Epithelial cell of prostate (primary cell): ENCODE measurements at places on chromosomes 11 and 22.
A peak's percentile ranks its signal among the peaks of the same experiment; 100 is the strongest.

DNA sequence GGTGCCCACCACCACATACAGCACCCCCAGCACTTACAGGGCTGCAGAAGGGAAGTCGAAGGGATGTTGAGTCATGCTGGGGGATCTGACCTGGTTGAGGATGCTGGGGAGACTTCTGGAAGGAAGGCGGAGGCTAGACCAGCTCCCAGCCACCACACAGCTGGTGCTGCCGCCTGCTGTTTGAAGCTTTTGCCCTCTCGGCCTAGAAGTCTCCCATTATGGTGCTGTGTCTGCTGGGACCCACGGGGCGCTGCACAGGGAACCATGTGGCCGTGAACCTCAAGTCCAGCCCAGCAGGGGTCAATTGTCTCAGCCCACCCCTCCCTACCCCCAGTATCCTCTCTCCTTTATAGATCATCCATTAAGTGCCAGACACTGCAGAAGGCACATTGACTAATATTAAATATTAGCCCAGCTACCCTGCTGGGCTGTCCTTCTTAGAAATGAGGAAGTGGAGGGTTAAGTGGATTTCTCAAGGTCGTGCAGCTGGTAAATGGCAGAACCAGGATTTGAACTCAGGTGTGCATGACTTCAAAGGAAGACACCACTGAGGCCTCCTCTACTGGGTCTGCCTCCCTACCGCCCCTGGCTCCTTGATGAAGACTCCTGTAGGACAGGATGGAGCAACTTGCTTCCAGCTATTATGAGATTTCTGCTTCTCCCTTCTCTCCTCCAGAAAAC is 49.7 kb downstream of the CYTH4 start:
- DNase-seq: no peak

- DNase-seq: no peak
Measured at GRCh38 chr11:102314784-102315183, 2.5 kb upstream of the BIRC3 start.

DNA sequence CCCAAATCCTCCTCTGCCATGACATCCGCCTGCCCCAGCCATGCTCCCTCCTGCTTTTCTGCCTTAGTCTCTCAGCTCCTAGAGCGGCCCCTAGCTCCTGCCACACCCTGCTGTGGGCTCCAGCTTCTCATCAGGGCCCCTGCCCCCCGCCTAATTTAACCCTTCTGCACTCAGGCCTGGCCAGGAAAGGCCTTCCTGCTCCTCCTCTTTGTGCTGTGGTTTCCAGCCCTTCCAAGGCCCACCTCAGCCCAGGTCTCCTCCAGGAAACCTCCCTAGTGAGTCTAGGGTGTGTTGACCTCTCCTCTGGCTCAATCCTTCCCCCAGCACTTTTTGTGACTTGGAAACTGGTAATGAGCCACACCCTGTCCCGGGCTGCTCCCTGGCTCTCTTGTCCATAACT is 11.3 kb downstream of the PTPN5 start:
- DNase-seq: no peak

DNA sequence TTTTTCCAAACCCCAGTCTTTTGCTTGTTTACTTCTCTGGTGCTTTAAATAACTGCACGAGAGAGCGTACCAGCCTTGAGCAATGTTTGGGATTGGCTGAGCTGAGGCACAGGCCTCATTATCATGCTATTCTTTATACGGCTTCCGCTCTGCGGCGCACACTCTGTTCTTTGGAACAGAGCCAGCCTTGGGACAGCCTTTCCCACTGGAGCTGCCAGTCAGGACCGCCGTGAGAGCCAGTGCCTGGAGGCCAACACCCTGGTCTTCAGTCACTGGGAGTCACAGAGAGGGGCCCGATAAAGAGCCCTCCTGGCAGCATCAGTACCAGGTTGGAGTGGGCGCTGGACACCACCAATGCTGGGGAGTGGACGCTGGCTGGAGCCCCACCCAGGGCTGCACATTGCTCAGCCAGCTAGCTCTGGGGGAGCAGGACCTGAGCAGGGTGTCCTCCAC is 125.6 kb downstream of the BCR start:
- DNase-seq: no peak

DNA sequence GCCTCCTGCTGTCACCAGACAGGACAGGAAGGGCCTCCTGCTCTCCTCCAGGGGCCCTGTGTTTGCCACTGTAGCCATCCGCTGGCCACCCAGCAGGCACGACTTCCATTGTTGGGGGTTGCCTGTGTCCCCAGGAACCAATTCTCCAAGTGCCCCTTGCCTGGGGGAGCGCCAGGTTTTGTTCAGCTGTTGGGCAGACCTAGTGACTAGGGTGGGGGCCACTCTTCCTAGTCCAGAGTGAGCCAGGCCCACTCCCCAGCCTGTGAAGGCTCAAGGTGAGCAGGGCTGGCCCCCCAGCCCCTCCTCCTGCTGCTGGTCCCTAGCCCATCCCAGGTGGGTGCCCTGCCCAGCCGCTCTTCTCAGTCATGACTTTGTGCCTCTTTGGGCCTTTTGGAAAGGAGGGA is 30.9 kb downstream of the OSBPL5 start:
- DNase-seq: no peak

GRCh38 chr22:25966448-25966913 is 202.8 kb upstream of the SEZ6L start:
- DNase-seq: no peak

DNA sequence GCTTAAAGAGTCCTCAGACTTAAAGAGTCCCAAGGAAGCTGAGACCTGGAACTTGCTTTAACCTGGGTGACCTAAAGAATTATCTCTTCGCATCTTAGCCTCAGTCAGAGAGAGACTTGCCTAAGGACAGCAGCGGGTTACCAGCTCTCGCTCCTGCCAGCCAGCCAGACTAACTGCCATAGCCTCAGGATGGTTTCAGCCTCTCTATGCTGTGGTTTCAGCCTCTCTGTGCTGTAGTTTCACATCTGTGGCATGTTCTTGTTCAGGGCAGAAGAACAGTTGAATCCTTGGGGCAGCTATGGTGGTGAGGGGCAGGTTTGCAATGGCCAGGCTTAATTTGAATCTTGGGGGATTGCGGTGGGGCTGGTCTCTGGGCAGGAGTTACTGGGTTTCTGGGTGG is 2.3 kb downstream of the FRMD8 start:
- DNase-seq: no peak

- DNase-seq: no peak
Measured at GRCh38 chr22:25025491-25026400, 73.2 kb downstream of the KIAA1671 start.

DNA sequence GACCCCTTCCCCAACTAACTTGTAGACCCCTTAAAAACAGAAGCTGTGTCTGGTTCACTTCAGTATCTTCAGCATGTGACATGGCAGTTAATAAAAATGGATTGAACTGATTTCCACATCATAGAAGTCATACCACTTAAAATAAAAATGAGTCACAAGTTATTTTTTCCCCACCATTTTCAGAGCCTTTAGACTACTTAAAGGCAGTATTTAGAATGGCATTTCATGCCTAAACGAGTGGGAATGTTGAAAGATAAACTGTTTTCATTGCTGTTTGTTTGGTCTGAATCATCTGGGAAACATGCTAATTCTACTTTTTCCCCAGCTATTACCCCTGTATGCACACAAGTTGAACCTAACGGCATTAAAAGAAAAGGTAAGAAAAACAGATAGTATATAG is 324.0 kb downstream of the RAB38 start:
- DNase-seq: no peak

GRCh38 chr22:47257566-47257965 is 495.1 kb downstream of the TBC1D22A start:
- DNase-seq: no peak

DNA sequence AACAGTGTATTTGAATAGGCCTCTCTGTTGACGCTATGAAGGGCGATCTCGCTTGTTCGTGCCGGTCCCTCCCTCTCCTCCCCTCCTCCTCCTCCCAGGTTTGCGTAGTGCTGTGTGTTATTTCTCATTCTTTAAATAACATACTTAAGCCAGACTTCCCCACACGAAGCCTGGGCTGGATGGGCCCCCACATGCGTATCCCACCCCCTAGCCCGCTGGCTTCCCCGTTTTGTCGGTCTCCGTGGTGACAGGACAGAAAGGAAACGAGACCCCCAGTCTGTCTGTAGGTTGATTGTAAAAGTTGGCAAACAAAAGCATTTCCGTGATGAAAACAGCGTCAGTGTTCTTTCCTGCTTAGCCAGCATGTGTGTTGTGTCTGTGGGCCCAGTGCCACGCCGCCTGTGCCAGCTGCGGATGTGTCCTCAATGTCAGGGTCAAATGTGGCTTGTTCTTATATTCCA is 27.3 kb downstream of the FAM118A start:
- DNase-seq: no peak

GRCh38 chr11:60777572-60777971 is 7.6 kb upstream of the MS4A10 start:
- peak; percentile 18 for DNase-seq

GRCh38 chr11:116691771-116692177 is 81.0 kb downstream of the BUD13 start:
- no peak for DNase-seq

DNA sequence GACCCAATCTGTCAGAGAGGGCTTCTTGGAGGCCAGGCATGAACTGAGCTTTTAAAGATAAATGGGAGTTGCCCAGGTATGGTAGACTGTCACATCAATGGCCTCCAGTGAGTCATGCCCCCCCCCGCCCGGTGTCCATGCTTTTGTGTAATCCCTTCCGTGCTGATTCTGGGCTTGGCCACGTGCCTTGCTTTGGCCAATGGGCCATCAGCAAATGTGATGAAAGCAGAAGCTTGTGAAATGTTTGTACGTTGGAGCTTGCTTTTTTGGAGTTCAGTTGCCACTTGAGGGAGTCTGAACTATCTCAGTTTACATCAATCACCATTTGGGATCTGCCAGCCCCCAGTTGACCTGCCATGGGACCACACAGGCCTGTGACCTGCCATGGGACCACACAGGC is 4.3 kb upstream of the THY1 start:
- DNase-seq: no peak

- no peak for DNase-seq
Measured at GRCh38 chr22:23655891-23656475, 23.9 kb upstream of the DRICH1 start.

DNA sequence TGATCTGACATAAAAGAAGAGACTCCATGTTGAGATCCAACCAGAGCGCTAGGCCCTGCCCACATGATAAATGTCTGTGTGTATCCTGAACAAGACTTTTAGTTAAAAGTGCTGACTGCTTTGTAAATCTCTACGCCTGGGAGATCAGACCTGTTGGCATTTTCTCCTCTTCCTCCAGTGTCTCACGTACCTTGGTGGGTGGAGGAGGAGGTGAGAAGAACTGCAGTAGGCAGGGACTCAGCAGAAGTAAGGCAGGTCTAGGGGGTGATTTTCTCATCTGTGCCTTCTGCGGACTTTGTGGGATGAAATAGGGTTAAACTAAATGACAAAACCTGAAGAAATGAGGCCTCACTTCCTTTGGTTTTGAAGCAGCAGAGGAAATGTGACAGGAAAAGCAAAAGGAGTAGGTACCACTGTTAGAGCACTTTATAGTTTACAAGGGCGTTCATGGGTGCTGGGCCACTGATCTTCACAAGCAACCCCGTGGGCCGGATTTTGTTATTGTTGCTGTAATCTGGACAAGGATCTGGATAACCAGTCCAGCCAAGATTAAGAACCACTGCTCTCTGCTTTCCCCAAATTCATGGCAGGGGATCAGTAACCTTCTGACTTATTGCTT is 36.7 kb upstream of the PLET1 start:
- DNase-seq: no peak

DNA sequence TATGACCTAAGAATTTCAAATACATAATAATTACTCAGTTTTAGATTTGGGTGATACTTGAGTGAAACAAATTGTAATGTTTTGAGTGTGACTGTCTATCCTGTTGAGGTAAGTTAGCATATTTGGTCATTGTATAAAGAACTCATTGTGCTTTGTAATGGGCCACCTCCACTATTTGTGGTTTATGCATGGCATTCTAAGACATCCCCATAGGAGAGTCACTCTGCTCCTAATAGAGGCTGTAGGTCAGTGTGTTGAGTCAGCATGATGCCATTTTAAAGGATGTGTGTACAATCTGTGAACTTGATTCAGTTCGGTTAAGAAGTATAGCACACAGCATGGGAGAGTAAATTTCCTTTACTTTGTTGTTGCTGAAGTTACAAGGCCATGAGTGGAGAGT is 1112.4 kb downstream of the JRKL start:
- no peak for DNase-seq

GRCh38 chr11:130916910-130917309 is 631 bp upstream of the SNX19 start:
- DNase-seq: no peak

DNA sequence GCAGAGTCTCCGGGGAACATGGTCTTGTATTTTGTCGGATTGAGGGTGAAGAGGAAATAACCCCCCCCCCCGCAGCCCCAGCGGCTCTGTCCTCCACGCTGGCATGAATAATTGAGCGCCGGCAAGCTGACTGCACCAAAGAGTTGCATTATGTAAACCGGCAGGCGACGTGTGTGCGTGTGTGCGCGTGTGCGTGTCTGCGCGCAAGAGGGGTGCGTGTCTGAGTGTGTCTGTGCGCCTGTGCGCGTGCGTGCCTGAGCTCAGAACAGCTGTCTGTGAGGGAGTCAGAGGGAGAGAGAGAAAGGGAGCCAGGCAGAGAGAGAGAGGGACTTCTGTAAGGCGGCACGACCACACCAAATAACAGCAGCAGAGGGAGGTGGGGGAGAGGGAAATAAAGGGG is 94.4 kb downstream of the SCN3B start:
- no peak for DNase-seq

GRCh38 chr11:94545264-94546161 is 1.8 kb downstream of the FUT4 start:
- no peak for DNase-seq

DNA sequence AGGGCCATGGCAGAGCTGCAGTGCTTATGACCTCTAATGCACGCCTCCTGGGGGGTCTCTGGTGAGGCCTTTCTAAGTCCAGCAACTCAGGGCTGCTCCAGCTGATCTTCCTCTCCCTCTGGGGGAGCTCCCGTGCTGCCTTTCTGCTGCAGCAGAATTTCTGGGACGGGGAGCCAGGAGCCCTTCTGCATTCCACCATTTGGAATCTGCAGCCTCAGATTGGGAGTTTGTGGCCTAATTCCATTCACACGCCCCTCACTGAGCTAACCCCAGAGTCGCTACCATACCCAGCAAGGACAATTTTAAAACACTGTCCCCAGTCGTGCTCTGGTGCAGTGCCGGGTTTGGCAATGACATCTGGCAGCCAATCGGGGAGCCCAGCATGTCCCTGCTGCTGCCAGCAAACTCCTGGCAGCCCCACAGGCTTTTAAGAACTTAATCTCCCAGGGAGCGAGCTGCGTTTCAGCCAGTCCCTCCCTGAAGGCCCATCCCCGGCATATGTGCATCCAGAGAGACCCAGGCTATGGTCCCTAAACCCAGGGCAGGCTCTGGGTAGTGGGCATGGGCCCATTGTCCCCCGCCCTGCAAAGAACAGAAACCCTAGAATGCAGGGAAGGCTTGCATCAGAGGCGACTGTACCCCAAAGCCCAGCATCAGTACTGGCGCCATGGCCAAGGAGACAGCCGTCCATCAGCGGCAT is 4.7 kb downstream of the SHANK2 start:
- DNase-seq: no peak

GRCh38 chr22:36797911-36798673 is 18.7 kb downstream of the PVALB start:
- DNase-seq: no peak
